ENCODE measurements at places on chromosomes 16 and 17. TPM values are rescaled to one million over a fixed set of nuclear protein-coding genes. Genes with fewer than 3 reads are reported as not detected.

DNA sequence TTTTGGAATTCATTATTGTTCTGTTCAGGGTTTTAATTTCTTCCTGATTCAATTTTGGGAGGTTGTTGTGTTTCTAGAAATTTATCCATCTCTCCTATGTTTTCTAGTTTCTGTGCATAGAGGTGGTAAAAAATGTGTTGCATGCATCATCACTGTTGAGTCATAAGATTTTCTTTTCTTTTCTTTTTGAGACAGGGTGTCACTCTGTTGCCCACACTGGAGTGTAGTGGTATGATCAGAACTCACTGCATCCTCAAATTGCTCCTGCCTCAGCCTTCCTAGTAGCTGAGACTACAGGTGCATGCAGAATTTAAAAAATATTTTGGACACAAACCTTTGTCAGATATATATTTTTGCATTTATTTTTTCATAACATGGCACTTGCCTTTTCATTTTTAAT, 184.8 kb downstream of the BCAS3 start:
- no peak for DNase-seq

DNA sequence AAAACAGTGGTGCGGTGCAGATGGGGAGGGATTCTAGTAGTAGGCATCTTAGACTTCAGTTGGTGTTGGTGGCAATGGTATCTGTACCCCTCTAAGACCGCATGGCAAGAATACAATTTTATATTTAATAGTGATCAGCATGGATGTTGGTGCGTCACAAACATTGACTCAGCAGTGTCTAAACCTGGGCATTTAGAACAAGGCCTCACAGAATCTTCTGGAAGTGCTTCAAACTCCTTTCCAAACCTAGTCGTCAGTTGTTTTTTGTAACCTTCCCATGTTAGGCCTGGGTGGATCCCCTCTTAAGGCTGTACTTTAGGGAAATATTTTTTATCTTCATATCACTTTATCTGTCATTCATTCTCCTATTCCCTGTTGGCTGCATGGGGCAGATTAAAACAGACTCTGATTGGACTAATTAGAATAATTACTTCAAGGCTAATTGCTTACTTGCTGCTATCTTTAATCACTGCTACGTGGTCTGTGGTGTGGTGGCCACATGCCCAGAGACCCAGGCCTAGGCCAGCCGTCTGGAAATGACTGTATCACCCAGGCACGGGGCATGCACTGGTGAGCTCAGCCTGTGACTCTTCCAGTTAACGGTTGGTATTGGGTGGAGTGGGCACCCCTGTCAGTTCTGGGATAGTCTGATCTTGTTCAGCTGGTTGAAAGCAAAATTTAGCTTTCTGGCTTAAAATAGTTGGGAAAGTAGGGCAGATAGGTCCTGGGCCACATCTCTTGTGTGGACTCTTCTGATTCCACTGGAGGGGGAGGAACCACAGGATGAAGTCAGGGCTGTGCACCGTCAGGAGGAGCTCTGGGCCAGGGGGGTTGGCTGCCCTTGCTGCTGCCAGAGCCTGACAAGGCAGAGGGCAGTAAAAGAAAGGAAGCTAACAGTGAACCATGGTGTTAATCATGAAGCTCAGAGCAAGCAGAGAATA, 4.5 kb downstream of the ALKBH5 start:
- DNase-seq = no peak

- no peak for DNase-seq
Measured at GRCh38 chr16:54417384-54417783, 130.8 kb upstream of the IRX3 start.

GRCh38 chr17:73139296-73139695, 25.5 kb upstream of the SSTR2 start:
- no peak for DNase-seq

- DNase-seq = no peak
Measured at GRCh38 chr17:13740686-13741085, 139.0 kb upstream of the HS3ST3A1 start.

GRCh38 chr16:74926805-74927204, 58.1 kb downstream of the WDR59 start:
- DNase-seq = no peak

GRCh38 chr16:67164599-67165061, at the start of gene HSF4:
Gene HSF4, plus strand, starts transcription at chr16:67164745. Its CDS starts 67 bp downstream, at chr16:67164812.
- DNase-seq = no peak

GRCh38 chr17:19865021-19865420, 2.7 kb downstream of the ULK2 start:
- no peak for DNase-seq

- DNase-seq = no peak
Measured at GRCh38 chr16:17273142-17273561, 197.6 kb downstream of the XYLT1 start.

GRCh38 chr16:27602103-27602502, 52.2 kb downstream of the KATNIP start:
- DNase-seq = no peak

DNA sequence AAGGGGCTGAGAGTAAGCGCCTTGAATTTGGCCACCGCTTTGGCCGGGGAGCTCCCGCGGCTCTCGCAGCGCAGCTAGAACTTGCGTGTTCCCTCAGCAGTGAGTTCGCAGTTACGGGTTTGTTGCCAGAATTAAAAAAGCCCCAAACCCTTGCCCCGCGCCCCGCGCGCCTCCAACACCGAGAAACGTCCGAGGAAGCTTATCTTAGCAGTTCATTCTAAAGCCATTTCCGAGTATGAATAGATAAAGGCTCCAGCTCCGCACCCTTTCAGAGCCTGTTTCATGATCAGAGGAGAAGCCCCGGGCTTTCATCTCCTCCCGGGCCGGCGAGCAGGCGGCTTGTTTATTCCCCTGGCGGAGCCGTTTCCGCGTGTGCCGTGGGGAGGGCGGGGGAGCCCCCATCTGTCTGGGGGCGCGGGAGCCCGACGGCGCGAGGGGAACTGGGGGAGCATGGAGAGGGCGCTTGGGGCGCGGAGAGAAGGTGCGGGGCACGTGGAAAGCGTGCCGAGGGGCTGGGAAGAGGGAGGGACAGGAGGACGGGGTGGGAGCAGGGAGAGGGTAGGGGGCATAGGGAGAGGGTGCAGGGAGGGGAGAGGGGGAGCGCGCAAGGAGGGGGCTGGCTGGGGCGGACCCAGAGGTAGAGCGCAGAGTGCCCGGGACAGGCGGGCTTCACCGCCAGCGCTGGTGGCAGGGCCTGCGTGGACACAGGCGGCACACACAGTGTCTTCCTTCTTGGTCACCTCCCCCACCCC, 9.9 kb downstream of the TBX4 start:
- no peak for DNase-seq

GRCh38 chr16:18013863-18014262, 322.7 kb downstream of the NPIPA8 start:
- DNase-seq = no peak

DNA sequence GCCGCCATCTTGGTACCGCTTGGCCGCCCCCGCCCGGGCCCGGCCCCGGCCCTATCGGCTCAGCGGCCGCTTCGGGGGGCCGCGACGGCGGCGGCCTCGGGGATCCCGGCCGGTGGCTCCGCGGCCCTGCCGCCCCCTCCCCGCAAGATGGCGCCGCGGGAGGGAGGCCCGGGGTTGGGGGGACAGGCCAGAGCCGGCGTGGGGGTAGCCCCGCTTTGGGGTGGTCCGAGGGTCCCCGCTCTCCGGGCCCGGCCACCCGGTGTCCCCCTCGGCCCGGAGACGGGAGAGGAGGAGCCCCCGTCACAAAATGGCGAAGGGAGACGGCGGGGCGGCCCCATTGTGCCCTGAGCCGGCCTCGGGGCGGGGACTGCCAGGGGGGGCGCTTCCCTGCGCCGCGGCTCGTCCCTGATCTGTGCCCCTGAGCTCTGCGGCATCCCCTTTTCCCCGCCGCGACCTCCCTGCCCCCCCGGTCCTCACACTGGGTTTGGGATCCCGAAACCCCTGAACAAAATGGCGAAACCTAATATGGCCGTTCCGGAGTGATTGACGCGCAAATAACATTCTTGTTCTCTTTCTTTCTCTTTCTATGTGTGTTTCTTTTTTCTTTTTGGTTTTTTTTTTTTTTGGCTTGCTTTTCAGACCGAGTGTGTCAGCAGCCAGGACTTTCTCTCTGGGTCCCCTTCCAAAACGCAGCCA, 986 bp downstream of the HAPSTR1 start:
- no peak for DNase-seq

HASPIN gene
- total RNA-seq = not detected

HSD17B1 gene
- 0.14 TPM for total RNA-seq

CDH3 gene
- total RNA-seq = not detected

SSTR5 gene
- 3.0 TPM for total RNA-seq

NETO2 gene
- 0.78 TPM for total RNA-seq

TM4SF5 gene
- total RNA-seq = not detected

CCL7 gene
- 1.3 TPM for total RNA-seq
